ENCODE measurements at places on chromosomes 1 and 21.

DNA sequence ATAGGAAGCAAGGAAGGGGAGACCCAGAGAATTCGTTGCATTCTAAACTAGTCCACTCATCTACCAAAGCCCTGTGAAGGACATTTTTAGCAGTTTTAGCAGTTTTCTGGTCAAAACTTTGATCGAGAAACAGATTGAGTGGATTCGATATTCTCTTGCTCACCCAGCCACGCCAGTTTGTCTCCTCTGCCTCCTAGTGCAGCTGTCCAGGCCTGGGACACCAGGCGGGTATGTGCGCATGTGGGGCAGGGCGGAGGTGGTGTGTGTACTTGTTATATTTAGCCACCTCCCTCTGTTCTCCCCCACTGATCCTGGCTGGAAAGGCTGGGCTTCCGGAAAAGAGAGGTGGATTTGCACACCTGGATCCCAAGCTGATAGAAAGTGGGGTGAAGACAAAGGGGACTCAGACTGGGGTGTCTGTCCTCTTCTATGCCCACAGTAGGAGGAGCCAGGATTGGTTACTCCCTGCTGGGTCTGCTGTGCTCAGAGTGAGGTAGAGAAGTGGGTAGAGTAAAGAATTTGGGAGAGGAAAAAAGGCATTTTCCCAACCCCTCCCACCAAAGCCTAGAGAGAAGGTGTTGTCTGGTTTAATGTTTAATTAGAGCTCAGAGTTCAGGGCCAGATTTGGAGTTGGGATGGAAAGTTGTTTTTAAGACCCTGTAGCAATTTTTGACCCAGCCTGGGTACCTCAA lies 3.8 kb downstream of the LMNA start:
- no peak for DNase-seq

GRCh38 chr1:42214447-42214871 lies 49.9 kb upstream of the GUCA2A start:
- DNase-seq: no peak

DNA sequence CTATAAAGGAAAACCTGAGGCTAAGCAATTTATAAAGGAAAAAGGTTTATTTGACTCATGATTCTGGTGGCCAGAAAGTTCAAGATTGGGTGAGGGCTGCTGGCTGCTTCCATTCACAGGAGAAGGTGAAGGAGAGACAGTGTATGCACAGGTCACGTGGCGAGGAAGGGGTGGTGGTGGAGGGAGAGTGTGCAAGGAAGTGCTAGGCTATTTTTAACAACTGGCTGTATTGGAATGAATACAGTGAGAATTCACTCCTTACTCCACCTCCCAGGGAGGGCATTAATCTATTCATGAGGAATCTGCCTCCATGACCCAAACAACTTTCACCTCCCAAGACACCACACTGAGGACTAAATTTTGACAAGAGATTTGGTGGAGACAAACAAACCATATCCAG lies 51.0 kb downstream of the SYDE2 start:
- no peak for DNase-seq

- peak; percentile 23 for DNase-seq
Observed at GRCh38 chr1:101820071-101820470, 176.7 kb downstream of the OLFM3 start.

DNA sequence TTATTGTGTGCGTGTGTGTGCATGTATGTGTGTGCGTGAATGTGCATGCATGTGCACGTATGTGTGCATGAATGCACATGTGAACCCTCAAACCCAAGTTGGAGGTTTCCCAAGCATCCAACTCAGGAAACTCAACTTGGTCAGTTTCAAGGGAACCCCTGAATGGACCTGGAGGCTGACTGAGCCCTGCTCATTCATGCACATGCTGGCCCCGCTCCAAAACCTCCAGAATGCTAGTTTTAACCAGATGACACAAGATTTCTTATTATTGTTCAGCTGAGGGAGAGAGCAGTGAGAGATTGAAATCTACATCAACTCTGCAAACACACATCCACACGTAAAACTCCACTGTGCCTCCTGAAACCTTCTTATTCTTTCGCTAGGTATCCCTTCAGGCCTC lies 104.4 kb downstream of the OMA1 start:
- peak; percentile 85 for DNase-seq

- DNase-seq: no peak
Observed at GRCh38 chr1:65090406-65090805, 57.6 kb upstream of the AK4 start.

DNA sequence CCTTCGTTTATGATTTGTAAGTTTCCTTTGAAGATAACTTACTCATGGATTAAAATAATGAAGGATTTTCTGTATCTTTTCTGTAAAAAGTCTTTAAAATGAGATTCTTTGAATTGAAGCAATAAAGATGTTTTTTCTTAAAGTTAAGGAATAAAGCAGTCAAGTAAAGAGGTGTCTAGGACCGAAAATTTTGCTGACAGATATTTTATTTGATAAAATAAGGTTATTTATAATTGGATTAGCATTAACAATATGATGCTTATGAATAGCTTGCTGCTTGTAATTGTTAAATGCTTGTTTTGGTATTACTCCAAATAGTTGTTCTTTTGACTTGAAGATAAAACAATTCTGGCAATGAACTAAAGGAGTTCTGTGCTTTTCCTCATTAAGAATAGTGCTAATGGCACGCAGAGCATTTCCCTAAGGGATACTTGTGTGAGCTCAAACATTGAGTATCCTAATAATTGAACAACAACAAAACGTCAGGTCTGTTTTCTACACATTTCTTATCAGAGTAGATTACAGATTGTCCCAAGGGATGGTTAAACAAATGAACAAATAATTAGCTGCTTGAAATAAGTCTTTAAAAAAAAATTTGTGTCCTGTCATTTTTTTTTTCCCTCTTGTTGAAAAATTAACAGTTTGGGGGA lies 16.6 kb downstream of the TSNAX start:
- DNase-seq: no peak

- no peak for DNase-seq
Observed at GRCh38 chr1:6987940-6988339, 202.7 kb downstream of the CAMTA1 start.
